Cortex of kidney (tissue), 1 donor: ENCODE measurements at places on chromosomes 3 and 15.

DNA sequence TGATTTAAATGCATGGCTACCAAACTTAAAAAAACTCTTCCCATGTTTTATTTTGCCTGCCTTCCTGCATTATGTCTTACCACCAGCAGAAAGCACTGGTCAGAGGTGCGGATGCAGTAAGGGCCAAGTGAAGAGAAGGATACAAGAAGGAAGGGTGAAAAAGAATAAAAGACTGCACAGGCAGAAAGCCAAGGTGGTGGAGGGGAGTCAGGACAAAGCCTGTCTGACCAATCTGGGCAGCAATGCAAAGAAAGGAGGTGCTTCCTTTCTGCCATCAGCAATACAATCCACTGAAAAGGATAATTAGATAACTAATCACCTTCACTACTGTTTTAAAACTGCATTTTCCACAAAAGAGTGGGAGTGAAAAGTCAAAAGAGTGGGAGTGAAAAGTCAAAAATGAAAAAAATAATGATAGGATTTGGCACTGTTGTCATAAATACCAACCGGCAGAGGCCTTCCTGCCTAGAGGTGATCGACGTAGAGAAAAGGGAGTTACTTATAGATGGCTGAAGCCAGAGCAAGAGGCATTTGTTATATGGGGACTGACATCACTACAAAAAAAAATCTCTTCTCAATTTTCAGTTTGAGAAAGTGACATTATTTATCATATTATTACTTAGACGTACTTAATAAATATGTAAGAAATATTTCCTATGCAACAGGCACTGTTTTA lies 385.3 kb downstream of the TBC1D5 start:
- no peak for DNase-seq

DNA sequence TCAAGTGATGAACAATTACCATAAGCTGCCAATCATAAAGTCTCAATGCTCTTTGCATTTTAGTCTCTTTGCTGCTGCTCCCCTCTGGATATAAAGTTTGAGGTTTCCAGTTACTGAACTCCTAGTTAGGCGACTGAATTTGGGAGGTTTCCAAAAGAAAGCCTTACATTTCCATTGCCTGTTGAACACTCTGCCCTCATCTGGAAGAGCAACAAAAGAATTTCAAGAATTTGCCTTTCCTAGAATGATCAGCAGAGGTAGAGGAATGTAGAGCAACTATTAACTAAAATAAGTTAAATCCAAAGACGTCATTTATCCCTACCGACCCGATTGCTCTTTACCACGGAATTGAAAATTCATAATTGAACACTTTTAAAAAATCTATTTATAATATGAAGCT lies 53.4 kb upstream of the PRICKLE2 start:
- no peak for DNase-seq

DNA sequence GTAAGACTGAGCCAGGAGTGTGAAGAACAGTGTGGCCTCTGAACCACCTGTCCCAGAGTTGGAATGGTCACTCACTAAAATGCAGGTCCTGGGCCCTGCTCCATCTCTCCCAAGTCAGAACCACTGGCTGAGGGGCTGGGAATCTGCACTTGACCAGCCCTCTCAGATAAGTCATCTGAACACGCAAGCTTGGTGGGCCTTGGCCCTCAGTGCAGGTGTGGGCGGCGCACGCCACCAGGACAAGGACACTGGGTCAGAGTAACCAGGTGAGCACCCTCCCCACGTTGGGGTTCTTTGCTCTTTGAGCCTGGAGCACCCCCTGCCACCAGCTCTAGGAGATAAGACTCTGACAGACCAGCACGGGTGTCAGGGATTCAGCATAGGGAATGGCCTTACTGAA lies 42.7 kb downstream of the KIF9 start:
- DNase-seq: no peak

DNA sequence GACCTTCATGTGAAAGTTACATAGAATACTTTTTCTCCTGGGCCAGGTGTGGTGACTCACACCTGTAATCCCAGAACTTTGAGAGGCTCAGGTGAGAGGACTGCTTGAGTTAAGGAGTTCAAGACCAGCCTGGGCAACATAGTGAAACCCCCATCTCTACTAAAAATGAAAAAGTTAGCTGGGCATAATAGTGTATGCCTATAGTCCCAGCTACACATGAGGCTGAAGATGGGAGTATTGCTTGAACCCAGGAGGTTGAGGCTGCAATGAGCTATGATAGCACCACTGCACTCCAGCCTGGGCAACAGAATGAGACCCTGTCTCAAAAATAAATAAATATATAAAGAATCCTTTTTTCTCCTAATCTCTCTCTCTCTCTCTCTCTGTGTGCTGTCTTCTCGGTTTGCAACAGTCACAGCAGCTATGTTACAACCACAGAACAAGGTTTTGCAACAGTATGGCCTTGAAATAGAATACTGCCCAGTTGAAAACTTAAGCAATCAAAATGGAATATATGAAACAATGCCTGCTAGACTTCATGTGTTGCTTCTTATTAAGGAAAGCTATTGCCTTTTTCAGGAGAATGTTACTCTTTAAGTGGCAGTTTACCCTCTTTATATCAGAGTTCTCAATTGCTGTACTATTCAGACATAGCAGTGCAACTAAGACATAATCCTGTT lies 12.3 kb upstream of the DENND4A start:
- DNase-seq: no peak

DNA sequence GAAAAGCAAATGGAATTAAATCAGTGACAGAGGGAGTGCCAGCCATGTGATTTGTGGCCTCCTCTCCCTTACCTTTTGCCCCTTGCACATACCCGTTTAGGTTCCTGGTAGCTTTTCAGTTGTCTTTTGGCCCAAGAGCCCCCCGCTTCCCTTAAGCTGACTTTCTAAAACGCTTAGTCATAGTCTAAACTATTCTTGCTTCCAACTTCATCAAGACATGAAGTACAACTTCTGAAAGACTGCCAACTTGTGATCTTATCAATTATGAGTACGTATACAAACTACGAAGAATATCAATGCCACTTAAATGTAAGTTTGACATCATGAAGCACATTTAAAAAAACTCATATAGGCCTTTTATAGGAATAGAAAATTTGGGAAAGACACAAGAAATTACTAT lies 61.9 kb downstream of the EIF3J start:
- DNase-seq: no peak

DNA sequence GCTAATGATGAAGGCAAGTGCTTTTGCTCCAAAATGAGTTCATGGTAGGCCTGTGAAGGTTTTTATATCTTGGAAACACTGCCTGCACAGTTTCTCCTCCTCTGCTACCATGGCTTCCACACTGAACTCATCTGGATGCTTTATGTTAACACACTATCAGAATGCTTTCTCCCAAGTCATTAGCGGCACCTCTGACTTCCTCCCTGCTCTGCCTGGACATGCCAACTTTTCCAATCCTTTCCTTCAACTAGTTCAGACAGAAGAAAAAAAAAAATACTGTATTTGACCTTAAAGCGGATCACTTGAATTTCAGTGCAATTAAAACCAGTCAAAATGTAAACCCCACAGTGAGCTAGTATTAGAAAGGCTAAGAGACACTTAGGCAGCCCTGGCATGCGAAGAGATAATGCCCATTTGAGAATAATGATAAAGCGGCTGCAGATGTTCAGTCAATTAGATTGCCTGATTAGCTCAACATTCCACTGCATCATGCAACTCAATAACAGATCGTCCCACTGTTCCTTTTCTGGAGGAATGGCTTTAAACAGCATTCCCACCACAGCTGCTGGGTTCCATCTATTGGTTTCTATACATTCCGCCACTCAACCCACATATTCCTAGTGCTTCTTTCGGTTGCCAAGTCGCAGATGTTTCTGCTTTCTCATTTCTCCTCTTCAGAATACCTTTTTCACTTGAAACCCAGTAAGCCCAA lies 51.7 kb downstream of the CNTN3 start:
- DNase-seq: no peak

- no peak for DNase-seq
Observed at GRCh38 chr15:63507878-63508818, 3.8 kb downstream of the USP3 start.

- no peak for DNase-seq
Observed at GRCh38 chr3:171377859-171378258, 82.3 kb downstream of the TNIK start.

- no peak for DNase-seq
Observed at GRCh38 chr3:8254489-8254888, 247.1 kb upstream of the LMCD1 start.

GRCh38 chr3:53994986-53995603 lies 103.4 kb upstream of the SELENOK start:
- no peak for DNase-seq

- DNase-seq: no peak
Observed at GRCh38 chr3:127628788-127629466, at the start of gene PODXL2. PODXL2 (plus strand) TSS chr3:127629185; CDS start chr3:127629220, 35 bp downstream.

DNA sequence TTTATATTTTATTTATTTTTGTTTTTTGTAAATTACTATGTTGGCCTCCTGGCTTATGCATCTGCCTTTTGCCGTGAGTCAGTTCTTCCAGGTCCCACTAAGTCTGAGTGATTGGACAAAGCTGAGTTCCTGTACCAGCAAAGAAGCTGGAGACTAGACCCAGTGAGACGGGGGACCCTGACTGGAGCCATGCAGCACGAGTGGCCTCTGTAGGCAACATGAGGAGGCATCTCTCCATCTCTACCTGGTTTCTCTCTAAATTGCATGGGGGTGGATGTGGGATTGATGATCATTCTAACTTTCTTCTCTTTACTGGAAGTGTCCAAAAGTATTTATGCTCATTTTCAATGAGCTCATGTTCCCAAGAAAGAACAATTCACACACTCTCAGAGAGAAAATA lies 155.3 kb upstream of the MRPL3 start:
- DNase-seq: no peak

DNA sequence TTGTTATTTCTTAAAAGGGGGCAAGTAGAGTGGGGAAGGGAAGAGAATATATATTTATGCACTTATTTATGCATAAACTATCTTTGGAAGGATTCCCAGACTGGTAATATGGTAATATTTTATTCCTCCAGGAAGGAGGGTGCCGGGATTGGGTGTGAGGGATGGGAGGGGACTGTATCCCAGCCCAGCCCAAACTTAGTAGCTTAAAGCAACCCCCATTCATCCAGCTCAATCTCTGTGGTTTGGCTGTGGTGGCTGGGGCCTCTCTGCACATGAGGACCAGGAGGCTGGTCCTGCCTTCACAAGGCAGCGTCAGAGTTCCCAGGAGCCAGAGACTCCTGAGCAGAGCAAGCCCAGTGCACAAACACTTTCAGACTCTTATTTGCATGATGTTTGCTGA lies 48.4 kb downstream of the CCNL1 start:
- no peak for DNase-seq

DNA sequence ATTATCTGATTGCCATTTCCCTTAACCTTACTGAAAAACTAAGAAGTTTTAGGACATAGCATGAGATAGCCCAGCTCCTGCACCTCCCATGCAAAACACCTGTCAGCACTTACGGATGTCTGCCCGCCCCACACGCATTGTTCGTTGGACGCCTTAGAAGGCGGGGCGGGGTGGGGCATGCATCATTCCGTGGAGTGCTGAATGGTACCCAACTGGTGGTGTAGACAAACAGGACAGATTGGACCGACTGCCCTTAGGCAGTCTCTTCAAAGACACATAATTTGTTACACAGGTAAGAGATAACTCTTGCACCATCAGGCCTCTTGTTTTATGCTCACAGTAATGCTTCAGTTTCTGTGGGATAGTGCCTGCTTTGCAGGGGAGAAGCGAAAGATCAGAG lies 93.8 kb downstream of the SMAD6 start:
- DNase-seq: no peak

DNA sequence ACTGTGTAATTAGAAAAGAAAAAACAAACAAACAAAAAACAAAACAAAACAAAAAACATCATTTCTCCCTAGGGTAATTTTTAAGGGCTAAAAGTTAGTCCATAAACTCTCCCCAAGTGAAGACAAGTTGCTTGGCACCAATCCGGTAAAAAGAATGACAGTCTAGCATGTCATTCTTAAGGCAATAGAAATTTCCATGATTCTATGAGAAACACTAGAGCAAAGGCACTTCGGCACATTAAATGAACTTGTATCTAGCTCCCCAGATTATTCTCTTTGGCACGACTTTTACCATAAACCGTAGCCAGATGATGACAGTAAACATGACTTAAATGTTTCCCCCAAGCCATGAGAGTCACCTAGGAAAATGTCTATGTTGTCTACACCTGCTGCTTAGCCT lies 10.1 kb downstream of the COL8A1 start:
- no peak for DNase-seq

DNA sequence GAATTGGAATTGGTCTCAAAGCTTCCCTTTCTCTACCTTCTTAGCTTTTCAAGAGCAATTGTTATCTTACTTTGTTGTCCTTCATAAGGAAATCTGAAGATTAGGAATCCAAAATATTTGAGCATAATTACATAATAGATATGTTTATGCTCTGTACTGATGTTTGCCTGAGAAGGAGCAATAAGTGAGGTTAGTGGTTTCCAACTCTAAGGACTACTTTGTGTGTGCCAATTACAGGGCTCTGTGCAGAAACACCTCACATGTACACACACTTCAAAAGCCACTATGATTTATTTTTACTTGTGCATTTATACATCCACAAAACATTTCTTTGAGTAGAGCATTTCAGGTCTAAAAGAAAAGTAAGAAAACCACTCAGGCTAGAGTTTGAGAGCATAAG lies 49.9 kb downstream of the MME start:
- no peak for DNase-seq

DNA sequence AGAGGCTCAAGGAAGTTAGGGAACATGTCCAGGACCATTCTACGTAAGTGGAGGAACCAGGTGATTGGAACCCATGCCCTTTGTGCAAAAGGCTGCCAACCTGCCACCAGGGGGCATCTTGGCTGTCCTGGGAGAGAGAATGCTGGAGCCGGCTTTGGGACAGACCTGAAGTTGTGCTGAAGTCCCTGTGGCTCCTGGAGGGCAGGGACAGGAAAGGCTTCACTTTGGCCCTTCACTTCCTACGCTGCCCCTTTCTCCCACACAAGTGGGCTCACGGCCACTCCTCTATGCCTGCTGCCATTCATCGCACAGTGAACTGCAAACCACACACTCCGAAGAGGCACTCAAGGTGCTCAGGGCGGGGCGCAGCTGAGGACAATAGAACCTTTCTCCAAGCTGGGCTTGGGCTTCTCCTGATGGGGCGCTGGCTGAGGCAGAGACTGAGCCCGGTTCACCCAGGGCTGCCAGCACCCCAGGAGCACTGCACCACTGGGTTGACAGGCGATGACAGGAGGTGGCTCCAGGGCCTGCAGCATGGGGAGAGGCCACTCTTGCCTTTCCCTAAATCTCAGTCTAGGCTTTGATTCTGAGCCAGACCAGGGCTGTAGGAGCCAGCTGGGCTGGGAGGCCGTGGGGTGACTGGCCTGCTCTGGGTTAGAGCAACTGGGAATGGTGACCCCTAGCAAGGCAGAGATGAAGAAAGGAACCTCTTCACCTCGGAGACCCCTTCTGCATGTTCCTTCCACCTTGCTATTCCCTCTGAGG lies 8.4 kb downstream of the SHF start:
- no peak for DNase-seq
